Hematopoietic multipotent progenitor cell treated with erythropoietin and hydrocortisone succinate and interleukin-3 and kit ligand, for 8 days (in vitro differentiated cells): ENCODE measurements at places on chromosomes 1 and 21.

DNA sequence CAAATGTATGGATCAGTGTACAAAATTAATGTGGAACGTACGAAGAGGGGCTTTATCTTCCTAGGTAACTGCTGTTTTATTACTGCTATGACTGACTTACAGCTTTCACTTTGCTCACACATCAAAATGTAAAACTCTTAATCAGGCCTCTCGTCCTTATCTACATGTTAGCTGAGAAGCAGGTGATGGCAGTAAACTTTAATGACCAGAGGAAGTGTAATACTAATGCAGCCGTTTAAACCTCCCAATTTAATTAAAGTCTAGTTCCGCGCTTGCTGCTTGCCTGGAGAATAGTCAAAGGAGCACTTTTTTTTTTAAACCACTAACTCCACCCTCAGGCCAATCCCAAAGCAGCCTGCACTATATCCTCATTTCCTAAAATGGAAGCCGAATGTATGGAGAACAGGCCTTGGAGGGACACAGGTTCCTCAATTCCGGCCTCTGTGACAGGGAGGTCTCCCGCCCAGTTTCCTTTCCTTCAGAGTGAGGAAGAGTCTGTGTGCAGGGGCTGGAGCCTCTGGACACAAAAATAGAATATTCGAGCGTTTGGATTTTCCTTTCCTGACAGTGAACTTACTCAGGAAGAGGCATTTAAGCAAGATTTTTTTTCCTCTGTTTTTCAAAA, 36.7 kb upstream of the RASAL2 start:
- no peak for DNase-seq

GRCh38 chr1:168223681-168224540, 1.9 kb upstream of the SFT2D2 start:
- no peak for DNase-seq

DNA sequence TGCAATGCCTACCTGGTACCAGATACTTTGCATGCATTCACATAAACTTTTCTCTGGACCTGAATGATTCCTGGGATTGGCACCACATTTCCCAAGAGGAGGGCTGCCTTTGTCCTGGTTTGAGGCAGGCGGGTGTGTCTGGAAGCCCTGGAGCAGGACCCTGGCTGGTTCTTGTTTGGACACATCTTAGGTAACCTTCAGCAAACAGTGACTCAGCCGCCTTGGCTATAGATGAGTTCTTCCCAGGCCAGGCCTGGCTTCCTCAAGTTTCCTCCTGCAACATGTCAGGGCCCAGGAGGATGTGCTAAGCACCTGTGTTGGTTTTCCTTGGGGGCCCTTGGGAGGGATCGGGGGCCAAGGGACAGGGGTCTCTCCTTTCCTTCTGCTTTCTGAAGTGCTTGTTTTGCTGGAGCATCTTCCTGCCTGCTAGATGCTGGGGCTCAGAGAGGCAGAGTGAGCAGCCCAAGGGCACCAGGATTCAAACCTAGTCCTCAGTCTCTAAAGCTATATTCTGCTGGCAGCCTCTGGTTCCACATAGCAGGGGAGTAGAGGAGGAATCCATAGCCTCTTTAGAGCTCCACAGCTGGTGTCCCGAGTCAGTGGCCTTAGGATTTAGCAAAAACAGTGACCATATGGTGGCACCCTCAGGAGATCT, 38.2 kb downstream of the PAX7 start:
- no peak for DNase-seq

- DNase-seq: no peak
Observed at GRCh38 chr1:7983086-7983778, 21.7 kb downstream of the PARK7 start.

GRCh38 chr1:207097871-207098324, 6.1 kb upstream of the C4BPA start:
- DNase-seq: no peak
